ENCODE measurements at places on chromosomes 4 and X. TPM values are rescaled to one million over a fixed set of nuclear protein-coding genes. Genes with fewer than 3 reads are reported as not detected.
A peak's percentile ranks its signal among the peaks of the same experiment; 100 is the strongest.

- DNase-seq: peak; percentile 67
These were observed 14.5 kb downstream of the AFP start for GRCh38 chr4:73450398-73451004.

GRCh38 chr4:14920237-14920636 lies 82.0 kb upstream of the CPEB2 start:
- DNase-seq: no peak

The ACOX3 gene
- 25.3 TPM for total RNA-seq

The MAGEA4 gene
- total RNA-seq: not detected

GRCh38 chrX:2592279-2592678 lies 91.5 kb upstream of the DHRSX start:
- no peak for DNase-seq
